ENCODE measurements at places on chromosomes 5 and 9.

DNA sequence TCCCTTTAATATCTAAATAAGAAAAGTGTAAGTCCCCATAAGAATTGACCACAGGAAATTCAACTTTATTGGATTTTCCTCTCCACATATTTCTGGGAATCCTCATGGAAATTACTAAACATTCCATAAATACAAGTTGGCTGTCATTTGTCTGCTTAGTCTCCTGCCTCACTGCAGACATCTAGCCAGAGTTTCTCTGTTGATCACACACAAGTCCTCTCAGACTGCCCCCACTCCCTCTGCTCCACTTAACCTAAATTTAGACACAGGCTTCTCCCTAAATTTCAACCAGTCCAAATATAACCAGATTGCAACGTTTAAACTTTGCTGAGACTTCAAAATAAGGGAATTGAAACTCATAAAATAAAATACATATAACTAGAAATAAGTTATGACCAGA, 982.1 kb downstream of the DTWD2 start:
- no peak for DNase-seq

- DNase-seq: no peak
Measured at GRCh38 chr5:159807586-159807985, 108.7 kb upstream of the ADRA1B start.

DNA sequence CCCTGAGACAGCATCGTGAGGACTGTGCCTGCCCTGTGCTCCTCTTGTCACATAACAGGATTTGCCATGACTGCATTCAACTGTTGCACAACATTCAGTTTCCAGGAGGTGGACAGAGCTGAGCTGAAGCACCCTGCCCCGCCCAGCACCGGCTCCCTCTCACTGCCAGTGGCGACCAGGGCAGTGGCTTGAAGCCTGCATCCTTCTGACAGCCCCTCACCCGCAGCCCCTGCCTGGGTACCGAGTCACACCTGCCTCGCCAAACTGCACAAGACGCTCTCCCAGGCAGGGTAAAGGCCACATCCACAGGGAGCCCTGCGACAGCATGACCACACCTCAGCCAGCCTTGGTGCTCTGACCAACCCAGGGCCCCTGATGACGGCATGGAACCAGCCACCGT, 59.9 kb upstream of the ZNF354A start:
- DNase-seq: no peak

- DNase-seq: no peak
Measured at GRCh38 chr5:111548992-111549649, 36.8 kb upstream of the STARD4 start.

GRCh38 chr5:120677481-120677880, 213.4 kb downstream of the PRR16 start:
- no peak for DNase-seq

- no peak for DNase-seq
Measured at GRCh38 chr9:37198831-37199230, 78.5 kb downstream of the ZCCHC7 start.

GRCh38 chr5:78076351-78076750, 218.1 kb downstream of the AP3B1 start:
- no peak for DNase-seq

- DNase-seq: no peak
Measured at GRCh38 chr9:120526534-120526933, 53.4 kb downstream of the CDK5RAP2 start.

DNA sequence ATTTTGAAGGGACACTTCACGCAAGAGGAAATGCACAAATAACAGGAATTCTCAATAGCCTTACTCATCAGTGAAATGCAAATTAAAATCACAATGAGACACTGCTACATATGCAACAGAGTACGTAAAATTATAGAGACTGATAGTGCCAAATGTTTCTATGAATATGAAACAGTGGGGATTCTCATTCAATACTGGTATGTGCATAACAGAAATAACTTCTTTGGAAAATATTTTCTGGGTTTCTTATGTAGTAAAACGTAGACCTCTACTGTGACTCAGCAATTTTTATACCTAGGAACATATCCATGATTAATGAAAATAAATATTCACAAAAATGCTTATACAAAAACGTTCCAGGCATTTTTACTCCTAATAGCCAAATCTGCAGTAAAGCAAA, 1625.2 kb downstream of the MAT2B start:
- no peak for DNase-seq

- no peak for DNase-seq
Measured at GRCh38 chr9:98837516-98837915, 30.0 kb downstream of the GALNT12 start.

- no peak for DNase-seq
Measured at GRCh38 chr5:60323596-60323995, 376.4 kb downstream of the DEPDC1B start.

Measured in T1000 (cell line).